Transverse colon (tissue), 4 donors: ENCODE measurements at places on chromosomes 6 and 20. TPM values are rescaled to one million over a fixed set of nuclear protein-coding genes. Genes with fewer than 3 reads are reported as not detected.

DNA sequence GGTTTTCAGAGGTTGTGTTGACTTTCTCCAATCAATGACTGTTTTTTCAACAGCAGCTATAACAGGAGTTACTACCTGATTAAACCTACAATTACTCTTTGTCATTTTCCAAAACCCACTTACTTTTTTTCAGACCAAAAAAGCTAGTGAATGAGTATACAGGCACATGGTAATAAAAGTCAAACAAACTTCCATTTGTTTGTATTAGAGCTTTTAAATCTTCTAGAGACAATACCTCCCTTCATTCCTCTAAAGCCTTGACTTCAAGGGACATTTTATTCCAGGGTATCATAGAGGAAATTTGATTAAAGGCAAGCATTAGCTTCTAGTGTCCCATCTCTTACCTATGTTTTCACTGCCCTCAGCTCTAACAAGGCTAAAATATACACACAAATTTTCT, 52.7 kb downstream of the IL22RA2 start:
- DNase-seq = no peak

DNA sequence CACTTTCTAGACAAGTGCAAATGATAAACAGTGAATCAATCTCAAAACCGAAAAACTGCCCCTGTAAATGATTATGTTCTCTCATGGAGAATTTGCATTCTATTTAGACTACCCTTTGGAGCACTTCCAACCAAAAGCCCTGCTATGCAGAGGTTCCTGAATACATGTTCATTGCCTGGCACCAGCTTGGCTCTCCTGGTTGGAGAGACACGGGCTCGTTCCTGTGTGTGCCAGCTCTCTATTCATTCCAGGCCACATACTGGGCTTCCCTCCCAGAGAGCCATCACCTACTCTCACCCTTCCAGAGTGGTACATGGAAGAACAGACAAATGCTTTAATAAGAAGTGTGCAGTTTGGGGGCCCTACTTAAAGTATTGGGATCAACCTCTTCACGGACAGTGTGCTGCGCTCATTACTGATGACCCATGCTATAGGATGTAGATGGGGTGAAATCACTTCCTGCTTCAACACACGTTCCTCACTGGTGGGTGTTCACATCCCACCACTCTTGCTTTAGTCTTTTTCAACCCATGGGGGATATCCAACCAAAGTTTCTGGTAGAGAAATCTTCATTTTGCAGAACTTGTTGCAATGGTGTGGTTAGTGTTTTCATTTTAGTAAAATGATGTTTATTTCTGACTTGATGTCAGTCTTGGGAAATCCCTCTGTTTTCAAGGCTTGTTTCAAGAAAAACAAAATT, 38.5 kb upstream of the NAA20 start:
- no peak for DNase-seq

DNA sequence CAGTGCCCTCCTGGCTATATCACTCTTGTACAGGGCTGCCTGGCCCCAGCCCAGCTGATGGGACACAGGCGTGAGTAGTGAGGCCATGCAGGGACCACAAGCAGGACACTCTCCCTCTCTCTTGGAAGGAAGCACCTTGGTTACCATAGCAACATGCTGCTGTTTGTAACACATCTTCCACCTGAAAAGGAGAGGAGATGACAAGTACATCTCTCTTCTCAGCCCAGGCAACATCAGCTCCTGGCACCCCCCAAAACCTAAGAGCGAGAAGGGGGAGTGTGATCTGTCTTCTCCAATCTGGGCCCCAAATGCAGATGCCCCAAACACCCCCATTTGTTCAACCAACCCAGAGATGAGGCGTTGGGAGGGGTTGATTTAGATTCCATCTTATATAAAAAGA, 49.9 kb downstream of the KCNB1 start:
- DNase-seq = no peak

- no peak for DNase-seq
Measured at GRCh38 chr6:1144842-1145767, 166.8 kb upstream of the FOXQ1 start.

DNA sequence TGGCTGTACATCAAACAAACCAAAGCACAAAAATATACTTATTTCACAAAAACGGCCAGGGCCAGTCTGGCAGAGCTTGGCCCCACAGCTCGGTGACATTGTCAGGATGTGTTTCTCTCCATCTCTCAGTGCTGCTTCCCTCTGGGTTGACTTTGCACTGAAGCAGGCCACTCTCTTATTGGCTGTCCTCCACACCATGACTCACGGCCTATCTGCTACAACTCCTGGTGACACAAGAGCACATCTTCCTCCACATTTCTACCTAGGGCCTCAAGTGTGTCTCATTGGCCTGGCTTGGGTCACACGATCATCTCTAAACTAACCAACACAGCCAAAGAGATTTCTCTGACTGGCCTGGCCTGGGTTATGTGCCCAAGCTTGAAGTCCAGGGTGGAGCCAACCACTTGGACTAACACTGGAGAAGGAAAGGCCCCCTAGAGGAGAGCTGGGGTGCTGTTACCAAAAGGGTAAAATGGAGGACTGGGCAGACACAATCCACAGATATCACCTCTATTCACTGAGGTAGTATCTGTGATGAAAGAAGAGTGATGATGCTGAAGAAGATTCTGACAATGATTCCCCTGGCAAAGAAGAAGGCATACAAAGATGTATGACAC, 159.8 kb upstream of the TSHZ2 start:
- no peak for DNase-seq

Gene PRIM2
- 9.6 TPM for total RNA-seq

Gene FERMT1
- total RNA-seq = 30.2 TPM

Gene SIRPB1
- not detected for total RNA-seq

DNA sequence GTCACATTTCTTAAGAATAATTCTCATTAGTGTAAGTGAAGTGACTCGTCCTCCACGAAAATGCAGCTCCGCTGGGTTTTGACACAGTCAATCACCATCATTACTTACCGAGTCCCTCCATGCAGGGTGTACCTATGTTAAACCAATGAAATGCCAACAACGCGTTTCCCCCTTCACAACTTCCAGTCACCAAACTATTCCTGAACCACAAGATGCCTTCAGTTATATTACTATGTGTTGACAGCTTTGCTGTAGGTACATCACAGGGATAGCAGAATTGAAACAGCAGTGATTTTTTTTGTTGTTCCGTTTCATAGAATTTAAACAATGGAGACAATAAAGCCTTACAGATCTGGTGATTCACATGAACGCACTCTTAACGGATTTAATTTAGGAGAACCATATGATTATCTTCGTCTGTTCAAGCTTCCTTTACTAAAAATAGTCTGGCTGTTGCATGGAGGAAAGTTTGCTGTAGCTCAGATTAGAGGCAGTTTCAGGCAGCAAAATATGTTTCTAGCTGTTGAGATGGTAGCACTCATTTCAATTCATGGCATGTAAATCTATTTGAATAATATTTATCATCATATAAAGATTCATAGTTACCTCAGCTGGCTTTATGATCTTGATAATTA, 652.8 kb downstream of the PRKN start:
- DNase-seq = no peak

GRCh38 chr6:151341476-151342195, 49.7 kb downstream of the ZBTB2 start:
- DNase-seq = no peak
